ENCODE measurements at places on chromosomes 6 and 20.

DNA sequence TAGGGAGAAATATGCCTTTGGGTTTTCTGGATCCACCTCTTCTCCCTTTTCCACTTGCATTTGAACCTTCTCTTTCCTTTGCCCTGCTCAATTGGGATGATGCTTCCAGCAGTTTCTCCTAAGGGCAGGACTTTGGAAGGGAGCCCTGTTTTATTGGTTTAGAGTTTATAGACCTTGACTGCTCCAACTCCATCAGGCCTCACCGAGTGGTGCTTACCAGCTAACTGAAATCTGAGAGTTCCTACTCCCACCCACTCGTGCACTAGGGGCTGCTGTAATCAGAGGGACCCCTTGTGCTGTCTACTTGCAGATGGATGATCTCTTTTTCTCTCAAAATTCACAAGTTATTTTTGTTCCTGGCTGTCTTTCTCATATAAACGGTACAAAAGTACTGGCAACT, 121.3 kb upstream of the SLC22A16 start:
- DNase-seq = no peak

DNA sequence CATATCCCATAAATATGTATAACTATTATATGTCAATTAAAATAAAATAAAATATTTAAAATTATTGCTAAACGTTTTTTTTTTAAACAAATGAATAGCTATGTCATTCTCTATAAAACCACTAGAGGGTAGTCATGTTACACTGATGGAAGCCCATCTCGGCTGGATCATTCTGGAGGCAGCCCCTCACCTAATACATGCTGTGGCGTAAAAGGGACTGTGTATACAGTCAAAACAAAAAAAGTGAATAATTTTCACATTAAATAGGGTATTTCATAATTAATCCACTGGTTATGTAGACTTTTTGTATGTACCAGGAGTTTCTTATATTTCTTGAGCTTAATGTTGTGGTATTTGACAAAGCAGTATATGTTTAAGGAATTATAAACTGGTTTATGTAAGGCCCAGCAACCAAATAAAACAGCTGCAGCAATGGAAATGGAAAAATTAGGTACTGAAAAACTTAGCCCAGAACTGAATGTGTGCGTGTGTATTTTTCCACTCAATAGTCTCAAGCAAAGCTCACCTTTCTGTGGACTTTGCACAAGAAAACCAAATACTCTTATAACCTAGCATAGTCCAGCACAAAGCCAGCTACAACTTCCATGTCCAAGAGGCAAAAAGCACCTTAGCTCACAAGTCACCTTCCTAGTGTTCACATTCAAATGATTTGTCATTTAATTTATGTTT, 81.7 kb downstream of the COL9A1 start:
- DNase-seq = peak; percentile 51

DNA sequence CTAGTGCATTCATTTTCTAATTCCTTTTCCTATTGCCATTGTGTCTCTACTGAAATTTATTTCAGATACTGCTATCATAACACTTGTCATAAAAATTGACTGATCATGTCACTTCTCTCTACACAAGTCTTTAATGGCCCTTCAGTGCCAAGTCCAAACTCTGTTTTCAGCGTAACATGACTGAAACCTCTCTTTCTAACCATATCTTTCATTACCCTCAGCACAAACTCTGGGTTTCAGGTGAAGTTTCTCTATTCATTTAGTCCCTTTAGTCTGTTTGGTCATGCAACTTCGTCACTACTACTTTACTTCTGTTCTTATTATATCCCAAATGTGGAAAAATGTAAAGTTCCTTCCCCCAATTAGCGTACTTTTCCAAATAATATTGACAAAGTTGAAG, 234.9 kb downstream of the OGFRL1 start:
- no peak for DNase-seq

DNA sequence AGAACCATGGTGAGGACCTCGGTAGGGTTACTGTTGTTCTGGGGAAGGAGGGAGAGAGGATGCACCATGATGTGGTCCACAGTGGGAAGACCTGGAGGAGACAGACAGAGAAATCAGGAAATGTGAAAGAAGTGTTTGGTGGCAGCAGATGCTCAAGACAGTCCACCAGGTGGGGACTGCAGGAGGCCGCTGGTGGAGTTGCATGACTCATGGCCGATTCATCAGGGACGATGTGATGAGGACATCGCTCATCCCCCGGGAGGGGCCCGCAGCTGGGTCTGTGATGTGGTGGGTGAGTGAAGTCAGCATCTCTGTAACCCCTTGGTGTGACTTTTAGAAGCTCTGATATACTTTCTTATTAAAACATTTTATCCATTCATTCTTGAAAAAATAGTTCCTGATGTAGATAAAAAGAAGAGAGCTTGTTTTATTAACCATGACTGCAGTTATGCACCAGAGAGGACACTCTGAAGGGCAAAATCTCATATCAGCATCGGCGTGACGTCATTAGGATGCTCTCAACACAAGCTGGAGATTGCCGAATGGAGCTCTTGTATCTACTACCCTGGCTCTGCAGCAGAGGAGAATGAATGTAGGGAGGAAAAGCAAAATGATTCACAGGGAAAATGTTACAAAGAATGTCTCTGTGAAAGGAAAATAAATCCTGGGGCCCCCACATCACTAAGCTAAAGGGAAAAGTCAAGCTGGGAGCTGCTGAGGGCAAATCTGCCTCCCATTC, 71.2 kb downstream of the RAMACL start:
- DNase-seq = peak; percentile 39

GRCh38 chr20:37344506-37345338, 1.2 kb upstream of the SRC start:
- DNase-seq = peak; percentile 77

GRCh38 chr20:59836767-59837166, 96.7 kb downstream of the SYCP2 start:
- DNase-seq = no peak

DNA sequence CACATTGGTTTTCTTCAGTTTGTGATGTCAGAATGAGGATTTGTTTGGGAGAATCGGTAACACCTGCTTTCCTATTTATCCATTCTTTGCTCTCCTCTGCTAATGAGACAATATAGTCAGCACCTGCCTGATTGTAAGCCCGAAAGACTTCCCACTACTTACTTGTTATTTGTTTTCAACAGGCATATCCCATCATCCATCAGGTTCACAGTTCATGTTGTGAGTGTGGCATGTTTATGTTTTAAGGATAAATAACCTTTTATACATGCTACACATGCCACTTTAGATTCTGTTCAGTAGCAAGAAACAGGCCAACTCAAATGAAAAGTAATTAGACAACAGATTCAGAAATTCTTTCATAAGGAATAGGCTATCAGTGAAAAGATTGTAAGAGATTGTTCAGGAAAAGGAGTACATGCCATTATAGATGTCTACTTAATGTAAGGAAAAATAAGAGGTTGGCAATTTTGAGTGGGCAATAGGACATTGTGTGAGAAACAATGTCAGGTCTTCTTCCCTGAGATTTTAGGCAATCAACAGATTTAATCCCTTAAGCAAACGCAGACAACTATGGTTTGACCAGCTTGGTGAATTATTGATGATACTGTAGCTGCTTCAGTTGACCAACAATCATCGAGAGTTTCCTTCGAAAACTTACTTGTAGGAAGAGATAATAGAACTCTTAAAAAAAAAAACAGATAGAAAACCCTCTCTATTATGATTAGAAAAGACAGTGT, 7.9 kb upstream of the GPRC6A start:
- DNase-seq = no peak

Measured in LoVo (cell line).